Activated gamma-delta T cell (primary cell): ENCODE measurements at places on chromosomes 1 and 21.

- no peak for DNase-seq
These were observed 10.8 kb downstream of the CD46 start for GRCh38 chr1:207762622-207763021.

DNA sequence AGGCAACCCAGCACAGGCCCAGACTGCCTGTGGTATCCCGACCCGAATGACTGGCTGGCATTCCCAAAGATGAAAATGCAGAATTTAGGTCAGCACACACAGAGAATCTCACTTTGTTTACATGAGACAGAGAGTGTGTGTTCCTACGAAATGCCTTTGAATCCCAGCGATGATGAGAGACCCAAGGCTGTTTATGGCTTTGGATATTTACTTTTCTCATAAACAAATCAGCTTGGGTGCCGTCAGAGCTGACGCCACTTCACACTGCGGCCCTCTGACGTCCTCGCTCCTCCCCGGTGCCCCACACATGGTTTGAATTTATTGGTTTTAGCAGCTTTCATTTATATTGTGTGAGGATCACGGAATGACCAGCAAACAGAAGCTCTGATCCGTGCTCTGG is 18.7 kb downstream of the TRABD2B start:
- DNase-seq, result no peak

GRCh38 chr1:78184460-78185072 is 138.8 kb downstream of the GIPC2 start:
- no peak for DNase-seq

DNA sequence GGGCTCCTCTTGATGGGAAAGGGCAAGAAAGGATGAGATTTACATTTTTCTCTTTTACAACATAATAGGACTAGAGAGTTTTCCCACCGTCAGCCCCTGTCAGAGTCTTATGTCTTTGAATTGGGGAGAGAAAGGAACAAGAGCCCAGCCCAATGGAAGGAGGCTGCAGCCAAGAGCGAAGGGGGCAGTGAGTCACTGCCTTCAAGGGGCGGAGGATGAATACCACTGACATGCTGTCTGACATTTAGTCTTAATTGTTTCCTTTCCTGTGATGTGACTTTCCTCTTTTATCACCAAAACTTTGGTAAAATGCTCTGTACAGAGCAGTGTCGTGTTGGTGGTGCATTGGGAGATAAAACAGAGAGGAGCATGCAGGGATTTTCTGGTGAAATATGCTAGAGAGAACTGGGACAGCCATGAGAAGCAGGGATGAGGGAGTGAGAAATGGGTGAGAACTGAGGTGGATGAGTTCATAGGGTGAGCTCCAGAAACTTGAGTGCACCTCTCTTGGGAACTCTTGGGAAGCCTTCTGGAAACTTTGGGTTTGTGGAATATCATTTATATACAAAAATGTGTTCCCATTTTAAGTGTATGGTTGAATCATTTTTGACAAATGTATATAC is 179.9 kb upstream of the FGGY start:
- DNase-seq, result no peak

DNA sequence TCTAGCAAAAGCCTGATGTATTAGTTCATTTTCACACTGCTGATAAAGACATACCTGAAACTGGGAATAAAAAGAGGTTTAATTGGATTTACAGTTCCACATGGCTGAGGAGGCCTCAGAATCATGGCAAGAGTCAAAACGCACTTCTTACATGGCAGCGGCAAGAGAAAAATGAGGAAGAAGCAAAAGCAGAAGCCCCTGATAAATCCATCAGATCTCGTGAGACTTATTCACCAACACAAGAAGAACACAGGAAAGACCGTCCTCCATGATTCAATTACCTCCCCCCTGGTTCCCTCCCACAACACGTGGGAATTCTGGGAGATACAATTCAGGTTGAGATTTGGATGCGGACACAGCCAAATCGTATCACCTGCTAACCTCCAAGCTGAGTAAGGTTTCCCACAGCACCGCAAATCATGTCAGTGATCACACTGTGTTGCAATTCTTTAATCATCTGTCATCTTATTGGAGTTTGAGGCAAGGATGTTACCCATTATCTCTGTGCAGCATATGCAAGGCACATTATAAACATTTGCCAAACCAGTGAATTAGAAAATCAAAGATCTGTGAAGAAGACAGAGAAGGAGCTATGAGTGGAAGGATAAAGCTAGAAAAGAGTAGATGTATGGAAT is 128.5 kb downstream of the ZNF281 start:
- no peak for DNase-seq

GRCh38 chr1:187067160-187067559 is 238.4 kb downstream of the PLA2G4A start:
- DNase-seq, result no peak

GRCh38 chr1:42847111-42847595 is 740 bp downstream of the ZNF691 start:
- no peak for DNase-seq

DNA sequence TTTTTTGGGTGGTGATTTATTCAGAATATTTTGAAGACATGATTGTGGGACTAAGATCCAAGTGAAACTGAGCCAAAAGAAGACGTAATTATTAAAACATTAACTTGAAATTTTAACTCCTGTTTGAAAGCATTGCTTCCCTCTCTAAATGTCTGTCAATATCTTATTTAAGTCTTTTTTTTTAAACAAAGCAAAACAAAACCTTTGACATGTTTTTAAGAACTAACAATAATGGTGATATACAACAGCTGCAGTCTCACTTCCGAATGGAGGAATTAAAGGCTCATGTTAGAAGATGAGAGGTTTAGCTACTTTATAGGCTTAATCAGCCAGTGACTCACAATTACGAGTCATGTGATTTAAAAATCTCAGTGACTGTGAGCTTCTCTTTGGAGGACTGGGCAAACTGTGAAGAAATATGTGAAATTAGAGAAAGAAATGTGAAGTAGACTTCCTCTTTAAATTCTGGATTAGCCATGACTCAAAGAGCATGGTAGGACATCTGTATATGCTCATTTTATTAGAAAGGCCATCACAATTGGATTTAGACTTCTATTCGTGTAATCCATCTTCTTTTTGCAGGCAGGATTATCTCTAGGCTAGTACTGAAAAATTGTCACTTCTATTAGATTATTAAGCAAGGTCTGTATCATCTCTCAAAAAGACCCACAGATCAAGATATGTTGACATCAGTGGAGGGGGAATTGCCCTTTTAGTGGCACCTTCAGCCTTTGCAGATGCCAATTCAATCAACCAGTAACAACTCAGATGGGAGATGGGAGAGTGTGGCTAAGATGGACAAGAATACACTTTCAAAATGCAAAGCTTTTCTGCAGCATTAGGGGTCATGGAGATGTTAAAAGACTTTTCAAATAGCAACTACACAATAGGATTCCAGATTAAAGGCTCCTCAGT is 28.7 kb downstream of the KCNA3 start:
- DNase-seq, result no peak

DNA sequence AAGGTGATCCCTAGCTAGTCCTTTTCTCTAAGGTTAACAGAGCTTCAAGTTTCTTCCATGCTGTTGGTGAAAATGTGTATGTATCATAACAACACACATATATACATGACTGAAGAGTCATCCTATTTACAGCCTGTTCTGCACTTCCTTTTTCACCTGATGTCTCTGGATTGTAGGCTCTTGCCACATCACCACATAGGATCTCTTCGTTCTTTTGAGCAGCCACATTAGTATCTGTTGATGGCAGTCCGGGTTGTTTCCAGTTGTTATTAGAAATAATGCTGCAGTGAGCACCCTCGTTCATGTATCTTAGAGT is 19.7 kb downstream of the MRPL37 start:
- no peak for DNase-seq

GRCh38 chr1:11930571-11931445 is 3.7 kb upstream of the PLOD1 start:
- DNase-seq, result no peak

DNA sequence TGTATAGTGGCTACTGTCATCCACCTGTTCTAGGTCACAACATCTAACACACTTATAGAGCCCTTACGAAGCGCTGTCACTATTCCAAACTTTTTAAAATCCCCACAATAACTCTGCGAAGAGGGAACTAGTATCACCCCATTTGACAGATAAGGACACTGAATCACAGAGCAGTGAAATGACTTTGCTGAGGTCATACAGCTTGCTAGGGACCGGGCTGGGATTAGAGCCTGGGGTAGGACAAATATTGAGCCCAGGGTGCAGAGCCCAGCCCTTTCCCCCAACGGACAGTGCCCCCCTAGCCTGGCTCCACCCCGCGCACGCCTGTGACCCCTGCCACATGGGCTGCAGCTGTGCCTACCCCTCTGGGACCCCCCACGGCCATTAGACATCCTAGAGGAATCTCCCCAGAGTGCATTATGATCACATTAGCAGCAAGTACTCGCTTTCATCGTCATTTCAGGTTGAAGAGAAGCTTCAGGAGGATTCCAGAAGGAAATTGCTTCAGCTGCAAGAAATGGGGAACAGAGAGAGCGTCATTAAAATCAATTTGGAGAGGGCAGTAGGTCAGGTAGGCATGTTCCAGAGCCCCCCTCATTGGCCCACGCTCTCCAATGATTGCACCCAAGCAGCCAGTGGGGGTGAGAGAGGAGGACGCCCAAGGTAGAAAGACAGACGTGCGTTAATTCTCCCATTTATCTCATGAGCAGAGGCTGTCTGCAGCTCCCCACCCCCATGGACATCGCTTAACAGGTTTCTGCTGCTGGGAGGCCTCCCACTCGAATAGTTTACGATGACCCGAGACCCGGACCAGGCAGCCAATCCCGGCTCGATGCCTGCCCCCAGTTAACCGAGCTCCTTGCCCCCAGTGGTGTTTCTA is 77.2 kb downstream of the FHAD1 start:
- no peak for DNase-seq

DNA sequence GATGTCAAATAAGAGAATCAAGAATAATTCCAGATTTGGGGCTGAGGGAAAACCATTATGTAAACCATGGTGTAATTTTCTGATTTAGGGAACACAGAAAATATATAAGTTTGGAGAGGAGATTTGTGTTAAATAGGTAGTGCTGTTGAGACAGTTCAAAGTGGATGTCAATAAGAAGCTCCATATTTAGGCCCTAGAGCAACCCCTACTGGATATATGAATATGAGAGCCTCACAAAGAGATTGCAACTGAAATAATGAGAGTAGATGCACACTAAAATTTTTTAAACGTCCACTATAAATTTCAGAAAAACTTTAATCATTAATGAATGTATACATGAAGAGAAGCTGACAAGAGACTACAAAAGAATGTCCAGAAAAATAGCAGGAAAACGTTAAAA is 1447.8 kb upstream of the PRMT6 start:
- DNase-seq, result no peak

- no peak for DNase-seq
These were observed 35.7 kb upstream of the DUSP10 start for GRCh38 chr1:221777431-221778072.
